ENCODE measurements at places on chromosomes 7 and 10.

GRCh38 chr10:57162231-57162630 lies 801.2 kb upstream of the ZWINT start:
- DNase-seq: no peak

DNA sequence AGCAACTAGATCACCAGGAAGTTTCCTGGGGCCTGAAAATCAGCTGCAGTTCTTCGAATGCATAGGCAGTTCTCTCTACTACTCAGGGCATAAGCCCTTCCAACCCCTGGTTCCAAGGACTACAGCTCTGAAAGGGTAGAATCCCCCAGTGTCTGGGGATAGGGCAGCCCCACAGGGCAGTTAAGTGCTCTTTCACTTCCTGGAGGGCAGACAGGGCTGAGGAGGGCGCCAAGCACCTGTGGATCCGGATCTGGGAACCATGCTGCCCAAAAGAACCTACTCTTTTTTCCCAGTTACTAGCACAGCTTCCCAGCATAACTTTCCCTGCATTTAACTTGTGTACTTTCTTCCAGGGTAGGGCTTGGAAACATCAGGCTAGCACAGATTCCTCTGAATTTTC lies 41.1 kb downstream of the CXCL12 start:
- DNase-seq: no peak

DNA sequence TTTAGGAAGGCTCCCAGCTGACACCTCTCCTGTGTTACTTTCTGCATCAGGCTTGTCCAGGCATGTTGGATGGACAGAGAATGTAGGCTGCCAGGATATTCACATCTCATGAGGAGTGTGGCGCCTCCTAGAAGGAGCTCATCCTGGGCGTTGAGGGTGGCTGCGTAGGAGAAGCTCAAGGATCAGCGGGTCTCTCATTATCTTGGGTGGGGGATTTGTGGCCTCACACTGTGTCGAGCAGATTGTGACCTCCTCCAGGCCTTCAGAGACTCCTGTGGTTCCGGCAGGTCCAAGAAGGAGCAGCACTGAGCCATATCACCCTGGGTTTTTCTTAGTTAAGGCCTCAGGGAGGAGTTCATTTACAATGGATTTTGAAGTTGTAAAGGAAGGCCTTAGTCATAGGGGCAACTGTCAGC lies 8.7 kb upstream of the COBL start:
- no peak for DNase-seq

DNA sequence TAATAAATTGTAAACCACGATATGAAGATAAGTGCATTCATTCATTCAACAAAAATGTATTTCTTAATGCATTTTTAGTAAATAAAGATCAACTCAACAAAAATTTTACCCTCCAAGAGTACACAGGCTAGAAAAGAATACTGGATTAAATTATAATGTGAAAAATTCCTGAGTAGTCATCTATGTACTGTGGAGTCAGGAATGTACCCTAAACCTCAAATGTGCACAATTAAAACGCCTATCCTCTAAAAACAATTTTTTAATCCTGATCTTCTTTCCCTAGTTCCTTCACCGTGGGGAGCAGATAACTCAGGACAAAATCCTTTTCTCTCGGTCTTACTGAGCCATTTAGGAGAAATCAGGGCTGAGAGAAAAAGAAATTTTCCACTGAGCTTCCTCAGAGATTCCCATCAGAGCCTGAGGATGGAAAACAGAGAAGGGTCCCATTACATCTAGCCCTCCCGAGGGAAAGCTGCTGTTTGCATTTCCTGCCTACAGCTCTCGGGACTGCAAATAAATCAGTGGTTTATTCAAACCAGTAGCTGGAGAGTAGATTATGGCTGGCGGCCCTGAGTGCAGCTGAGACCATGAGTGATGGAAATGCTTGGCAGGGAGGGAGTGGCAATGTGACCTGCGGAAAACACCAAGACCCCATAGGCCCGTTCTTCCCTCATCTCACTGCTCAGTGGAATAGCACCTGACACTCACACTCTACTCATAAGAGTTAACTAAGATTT lies 7.4 kb downstream of the TAS2R40 start:
- DNase-seq: no peak

DNA sequence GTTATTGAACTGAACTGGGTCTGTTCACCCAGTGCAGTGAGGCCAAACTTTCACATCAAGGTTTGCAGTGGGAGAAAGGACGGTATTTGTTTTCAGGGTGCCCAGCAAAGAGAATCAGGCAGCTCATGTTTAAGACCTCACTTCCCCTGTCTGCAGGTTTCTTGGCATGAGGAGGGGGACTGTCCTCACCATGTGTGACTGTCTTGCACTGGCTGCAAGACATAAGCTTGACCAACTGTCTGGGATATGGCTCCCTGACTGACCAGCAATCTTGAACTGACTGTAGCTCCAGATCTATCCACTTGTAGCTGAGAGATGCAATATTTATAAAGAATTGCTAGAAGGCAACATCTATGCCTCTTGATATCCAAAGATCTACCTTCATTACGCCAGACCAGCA lies 39.9 kb downstream of the RAMP3 start:
- DNase-seq: no peak

DNA sequence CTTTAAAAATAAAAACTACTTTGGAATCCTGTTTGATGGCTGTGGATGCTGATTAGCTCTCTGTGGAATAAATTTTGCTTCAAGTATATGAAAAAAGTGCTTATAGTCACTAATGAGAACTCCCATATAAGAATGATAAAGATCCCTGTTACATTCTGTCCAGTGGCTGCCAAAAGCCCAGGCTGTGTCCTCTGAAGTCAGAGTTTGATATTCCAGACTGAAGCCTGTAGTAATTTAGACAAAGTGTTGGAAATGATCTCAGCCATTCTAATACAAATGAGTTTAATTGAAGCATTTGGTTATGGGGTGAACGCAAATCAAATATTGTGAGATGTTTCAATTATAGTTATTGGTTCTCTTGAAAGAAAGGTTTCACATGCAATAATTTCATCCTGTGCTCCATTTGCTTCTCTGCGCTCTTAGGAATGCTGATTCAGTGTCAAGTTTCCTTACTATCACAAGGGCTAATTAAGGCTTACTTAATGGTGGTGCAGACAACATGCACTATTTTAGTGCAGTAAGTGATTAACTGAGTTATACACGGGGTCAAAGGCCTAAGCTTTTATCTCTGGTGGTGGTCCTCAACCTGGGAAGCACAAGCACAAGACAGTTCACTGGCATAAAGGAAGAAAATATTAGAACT lies 867.6 kb downstream of the SORCS1 start:
- DNase-seq: no peak

GRCh38 chr7:15303357-15303756 lies 258.5 kb downstream of the AGMO start:
- no peak for DNase-seq

All from activated CD4-positive, CD25-positive, alpha-beta regulatory T cell treated with anti-CD3 and anti-CD28 coated beads, Interleukin-2, amount 50 U/mL, for 72 hours (primary cell).